Suppressor macrophage treated with lipopolysaccharide for 4 hours (primary cell): ENCODE measurements at places on chromosomes 1 and 21.
A peak's percentile ranks its signal among the peaks of the same experiment; 100 is the strongest.

DNA sequence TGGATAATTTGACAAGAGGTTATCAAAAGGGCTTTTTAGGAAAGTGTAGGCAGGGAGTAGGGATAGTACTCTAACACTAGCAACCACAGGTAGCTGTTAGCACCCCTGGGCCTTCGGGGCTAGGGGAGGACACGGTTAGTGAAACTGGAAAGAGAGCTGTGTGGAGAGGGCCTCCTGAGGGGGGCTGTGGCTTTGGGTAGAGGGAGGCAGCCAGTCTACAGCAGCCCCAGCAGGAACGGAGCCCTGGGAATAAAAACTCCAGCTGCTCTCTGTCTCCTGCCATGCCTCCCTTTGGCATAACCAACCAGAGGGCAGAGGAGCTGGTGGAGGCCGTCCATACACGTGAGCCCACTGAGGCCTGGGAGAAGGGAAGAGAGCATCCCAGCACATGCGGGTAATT is 223.2 kb downstream of the FOXD2 start:
- DNase-seq = no peak

GRCh38 chr1:203536980-203537455 is 43.1 kb downstream of the OPTC start:
- peak; percentile 28 for DNase-seq

DNA sequence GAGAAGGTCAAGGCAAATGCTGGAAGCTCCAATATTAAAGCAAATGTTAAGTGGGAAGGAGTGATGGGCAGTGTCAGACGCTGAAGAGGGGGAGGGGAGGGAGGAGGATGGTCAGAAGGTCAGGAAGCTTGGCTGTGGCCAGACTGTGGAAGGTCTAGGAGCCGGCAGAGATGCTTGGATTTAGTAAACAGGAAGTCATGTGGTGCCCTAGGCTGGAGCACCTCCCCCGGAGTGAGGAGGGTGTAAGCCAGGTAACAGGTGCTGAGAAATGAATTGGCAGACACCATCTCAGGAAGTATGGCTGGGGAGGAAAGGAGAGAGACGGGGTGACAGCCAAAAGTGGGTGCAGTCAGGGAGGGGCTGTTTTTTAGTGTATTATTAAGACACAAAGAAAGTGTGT is 17.7 kb downstream of the CSMD2 start:
- no peak for DNase-seq

- no peak for DNase-seq
Measured at GRCh38 chr1:21126324-21126723, 50.4 kb downstream of the EIF4G3 start.

DNA sequence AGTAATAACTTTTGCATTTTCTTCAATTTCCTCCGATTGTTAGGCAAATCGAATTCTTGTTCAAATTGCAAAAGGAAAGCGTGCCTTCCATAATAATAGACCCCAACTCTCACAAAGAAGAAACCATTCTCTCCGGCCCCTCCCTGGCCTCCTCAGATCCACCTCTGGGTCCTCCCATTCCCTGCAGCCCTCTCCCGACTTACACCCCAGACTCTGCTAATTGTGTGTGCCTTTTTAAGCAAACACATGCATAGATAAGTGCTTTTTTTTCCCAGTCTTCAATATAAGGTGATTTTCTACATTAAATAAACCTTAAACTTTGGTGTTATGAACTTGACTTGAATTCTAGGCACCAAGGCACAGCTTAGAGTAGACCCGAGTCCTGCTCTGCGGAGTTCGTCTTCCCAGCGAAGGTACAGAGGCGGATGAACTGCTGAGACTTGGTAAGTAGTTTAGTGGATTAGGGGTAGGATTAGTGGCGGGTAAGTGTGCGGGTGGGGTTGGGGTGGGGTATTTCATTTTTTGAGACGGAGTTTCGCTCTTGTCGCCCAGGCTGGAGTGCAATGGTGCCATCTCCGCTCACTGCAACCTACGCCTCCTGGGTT is 1.5 kb downstream of the L1TD1 start:
- DNase-seq = no peak

DNA sequence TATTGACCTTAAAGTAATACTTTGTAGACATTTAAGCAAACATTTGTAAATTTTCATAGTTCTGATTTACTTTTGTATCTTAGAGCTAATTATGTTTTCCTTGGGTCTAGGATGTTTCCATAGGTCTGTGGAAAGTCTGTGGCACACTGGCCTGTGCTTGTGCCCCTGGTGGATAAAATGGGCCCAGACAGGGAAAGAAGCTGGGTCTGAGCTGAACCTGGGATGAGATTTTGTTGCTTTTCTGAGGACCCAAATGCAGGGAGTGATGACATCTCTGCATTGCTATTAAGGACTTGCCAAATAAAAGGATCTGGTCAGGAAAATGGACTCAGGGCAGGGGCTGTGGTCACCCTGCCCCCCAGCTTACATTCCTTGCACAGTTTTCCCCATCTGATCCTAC is 41.8 kb downstream of the C1orf21 start:
- DNase-seq = no peak

- DNase-seq = no peak
Measured at GRCh38 chr21:43874085-43874805, 9.2 kb downstream of the AGPAT3 start.

- no peak for DNase-seq
Measured at GRCh38 chr1:13783551-13783950, 83.6 kb downstream of the PRDM2 start.

DNA sequence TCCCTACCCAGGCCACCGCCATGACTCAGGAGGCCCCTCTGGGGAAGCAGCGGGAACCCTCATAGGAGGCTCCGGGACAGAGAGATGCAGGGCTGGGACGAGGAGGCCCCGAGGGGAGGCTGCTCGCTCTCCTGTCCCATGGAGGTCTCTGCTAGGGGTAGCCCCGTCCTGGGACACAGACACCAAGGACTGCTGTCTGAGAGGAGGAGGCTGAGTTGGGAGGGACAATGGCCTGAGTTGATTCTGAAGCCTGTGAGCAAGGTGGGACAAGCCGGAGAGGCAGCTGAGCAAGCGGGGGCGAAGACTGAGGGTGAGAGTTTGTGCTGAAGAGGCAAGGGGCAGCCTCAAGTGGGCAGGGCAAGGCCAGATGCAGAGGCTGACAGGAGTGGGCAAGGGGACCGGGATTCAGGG is 17.4 kb downstream of the SLC27A3 start:
- DNase-seq = no peak

DNA sequence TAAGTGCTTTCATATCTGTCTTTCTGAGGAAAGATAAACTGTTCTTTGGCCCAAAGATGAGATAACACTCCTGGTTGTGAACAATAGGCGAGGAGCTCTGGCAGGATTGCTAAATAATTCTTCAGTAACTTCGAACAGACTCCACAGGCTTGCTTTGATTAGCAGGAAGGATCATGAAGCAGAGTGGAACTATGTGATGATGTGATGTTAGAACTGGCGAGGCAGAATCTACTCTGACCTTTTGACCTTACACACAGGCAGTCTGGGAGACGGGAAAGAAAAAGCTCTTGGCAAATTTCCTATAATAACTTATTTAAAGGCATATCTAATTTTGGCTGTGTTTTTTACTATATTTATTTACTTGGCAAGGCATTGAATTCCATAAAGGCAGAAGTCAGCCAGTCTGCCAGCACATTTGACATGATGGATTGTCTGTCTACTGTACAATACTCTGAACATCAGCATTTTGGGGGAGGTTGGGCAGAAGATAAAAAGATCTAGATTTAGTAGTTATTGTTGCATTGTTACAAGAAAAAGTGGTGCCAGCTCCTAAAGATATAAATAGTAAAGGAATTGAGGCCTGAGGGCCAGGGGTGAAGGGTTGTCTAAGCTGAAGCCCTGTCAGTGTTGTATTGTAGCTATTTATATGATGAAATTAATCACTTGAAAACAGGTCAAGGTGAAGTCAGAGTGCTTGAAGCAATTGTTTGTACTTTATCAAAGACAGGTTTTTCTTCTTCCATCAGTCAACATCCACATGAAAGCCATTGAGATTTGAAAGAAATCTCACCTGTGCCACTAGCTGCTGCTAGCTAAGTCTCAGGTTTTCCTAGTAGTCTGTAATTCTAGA is 708.8 kb downstream of the LTN1 start:
- DNase-seq = no peak

GRCh38 chr1:185427264-185427663 is 110.2 kb upstream of the IVNS1ABP start:
- peak; percentile 39 for DNase-seq

DNA sequence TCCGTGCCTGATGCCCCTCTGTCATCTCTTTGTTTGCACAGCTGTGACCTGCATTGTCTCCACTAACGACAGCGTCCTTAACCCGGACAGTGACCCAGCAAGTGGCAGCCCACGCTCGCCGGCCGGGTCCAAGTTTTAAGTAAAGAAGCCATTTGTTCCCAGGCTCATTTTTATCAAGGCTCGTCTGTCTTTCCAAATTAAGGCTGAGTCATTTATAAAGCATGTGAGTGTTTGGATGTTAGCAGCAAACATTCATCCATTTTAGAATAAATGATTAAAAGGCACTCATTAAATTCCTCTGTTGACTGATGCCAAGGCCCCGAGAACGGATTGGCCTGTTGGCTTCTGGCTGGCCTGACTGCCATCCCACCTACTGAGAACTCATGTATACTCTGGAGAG is 514.5 kb downstream of the NPHP4 start:
- no peak for DNase-seq

DNA sequence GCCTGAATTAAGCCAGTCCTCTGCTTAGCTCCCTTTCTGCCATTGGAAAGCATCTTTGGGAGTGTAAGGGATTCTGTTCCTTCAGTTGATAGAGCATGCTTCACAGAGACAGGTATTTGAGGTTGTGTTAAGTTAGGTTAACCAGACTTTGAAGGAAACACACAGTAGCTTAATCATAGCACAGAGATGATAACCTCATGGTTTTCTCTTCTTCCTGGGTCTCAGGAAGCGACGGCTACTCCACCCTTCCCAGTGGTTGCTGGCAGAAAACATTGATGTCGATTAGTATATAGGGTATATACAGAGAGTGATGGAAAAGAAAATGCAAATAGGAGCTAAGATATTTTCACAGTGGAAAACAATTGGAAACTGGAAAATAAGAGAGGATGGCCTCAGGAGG is 42.0 kb downstream of the S1PR1 start:
- DNase-seq = no peak

GRCh38 chr1:150477320-150477719 is 9.9 kb upstream of the TARS2 start:
- DNase-seq = no peak

GRCh38 chr1:31345635-31346034 is 27.2 kb downstream of the FABP3 start:
- DNase-seq = no peak

GRCh38 chr1:63775418-63776127 is 1.8 kb downstream of the ROR1 start:
- DNase-seq = no peak

DNA sequence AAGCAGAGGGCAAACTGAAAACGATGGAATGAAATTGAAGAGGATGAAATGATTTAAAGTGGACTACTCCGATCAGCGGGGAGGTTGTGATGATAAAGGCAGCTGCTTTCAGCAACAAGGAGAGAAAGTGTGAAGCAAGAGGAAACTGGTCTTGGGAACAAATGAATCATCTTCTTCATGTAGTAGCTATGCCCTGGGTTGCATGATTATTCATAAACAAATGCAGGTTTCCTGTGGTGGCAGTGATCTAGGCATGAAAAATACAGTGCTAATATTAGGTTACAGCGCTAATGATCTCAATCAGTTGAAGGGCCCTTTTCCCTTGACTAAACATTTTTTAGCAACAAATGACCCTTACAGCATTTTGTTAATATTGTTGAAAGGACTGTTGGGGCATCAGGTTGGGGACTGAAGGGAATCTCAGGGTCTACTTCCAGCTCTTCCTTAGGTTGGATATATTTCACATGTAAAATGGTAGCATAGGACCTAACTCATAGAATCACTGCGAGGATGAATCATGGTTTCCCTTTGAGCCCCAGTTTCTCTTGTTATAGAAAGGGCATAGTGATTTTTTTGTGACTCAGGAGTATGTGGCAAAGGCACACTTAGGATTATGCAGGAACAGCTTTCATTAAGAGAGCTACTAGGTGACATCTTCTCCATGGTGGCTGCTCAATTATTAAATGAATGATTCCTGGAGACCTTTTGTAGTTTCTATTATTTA is 1.9 kb upstream of the ZFYVE9 start:
- peak; percentile 90 for DNase-seq

DNA sequence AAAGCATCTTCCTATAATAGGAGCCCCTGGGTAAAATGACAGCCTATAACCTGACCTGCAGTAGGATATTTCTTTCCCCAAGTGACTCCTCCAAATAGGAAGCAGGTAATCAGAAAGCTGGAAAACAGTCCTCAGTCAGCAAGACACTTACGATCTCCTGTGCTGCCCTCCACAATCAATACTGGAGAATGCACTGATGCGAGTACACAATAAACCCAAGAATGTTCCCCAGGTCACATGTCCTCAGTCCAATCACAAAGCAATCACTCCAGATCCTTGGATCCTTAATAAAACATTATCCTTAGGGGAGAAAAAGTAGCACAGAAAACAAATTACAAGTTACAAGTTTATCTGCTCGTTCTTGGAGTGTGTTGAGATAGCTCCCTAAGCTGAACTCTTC is 233.1 kb downstream of the SLC45A1 start:
- no peak for DNase-seq

GRCh38 chr1:200888349-200888838 is 6.3 kb upstream of the INAVA start:
- DNase-seq = peak; percentile 78

GRCh38 chr1:79660129-79660528 is 653.6 kb upstream of the ADGRL4 start:
- no peak for DNase-seq

GRCh38 chr1:55825461-55825860 is 610.3 kb upstream of the USP24 start:
- DNase-seq = no peak
